Stimulated activated effector memory CD8-positive, alpha-beta T cell treated with anti-CD3 and anti-CD28 coated beads, Interleukin-12 subunit alpha, Interleukin-12 subunit beta, amount 100 ng/mL, for 72 hours (primary cell): ENCODE measurements at places on chromosomes 6 and 20.

DNA sequence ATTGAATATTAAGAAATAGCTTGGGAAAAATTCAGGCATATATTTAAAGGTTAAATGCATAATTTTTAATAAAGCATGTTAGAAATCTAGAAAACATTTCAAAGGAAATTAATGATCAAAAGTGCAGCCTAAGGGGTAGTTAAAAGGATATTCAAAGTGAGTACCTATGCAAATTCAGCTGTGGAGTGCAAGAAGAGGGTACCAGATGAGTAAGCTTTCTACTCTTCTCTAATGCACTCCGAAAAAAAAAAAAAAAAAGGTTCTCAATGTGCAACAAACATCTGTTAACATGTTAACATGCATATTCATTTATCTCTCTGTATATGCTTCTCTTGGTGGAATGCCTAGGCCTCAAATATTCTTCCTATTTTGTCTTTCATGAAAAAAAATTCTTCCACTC, 32.0 kb upstream of the KATNA1 start:
- DNase-seq: no peak

DNA sequence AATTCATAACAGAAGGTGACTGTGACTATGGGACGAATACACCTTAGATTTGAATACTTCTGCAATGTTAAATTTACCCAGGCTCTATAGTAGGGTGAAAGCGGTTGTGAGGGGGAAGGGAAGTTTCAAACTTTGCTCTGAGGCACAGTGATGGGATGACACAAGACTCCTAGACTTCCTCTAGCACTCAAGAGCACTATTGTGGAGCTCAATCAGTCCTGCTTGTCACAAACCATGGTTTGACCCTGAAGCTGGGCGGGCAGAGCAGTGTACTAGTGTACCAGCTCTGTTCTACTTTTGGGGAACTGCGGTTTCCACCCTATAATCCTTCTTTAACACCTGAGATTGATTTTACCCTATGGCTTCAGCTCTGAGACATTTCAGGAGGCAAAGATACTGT, 17.1 kb downstream of the TRIM27 start:
- no peak for DNase-seq

DNA sequence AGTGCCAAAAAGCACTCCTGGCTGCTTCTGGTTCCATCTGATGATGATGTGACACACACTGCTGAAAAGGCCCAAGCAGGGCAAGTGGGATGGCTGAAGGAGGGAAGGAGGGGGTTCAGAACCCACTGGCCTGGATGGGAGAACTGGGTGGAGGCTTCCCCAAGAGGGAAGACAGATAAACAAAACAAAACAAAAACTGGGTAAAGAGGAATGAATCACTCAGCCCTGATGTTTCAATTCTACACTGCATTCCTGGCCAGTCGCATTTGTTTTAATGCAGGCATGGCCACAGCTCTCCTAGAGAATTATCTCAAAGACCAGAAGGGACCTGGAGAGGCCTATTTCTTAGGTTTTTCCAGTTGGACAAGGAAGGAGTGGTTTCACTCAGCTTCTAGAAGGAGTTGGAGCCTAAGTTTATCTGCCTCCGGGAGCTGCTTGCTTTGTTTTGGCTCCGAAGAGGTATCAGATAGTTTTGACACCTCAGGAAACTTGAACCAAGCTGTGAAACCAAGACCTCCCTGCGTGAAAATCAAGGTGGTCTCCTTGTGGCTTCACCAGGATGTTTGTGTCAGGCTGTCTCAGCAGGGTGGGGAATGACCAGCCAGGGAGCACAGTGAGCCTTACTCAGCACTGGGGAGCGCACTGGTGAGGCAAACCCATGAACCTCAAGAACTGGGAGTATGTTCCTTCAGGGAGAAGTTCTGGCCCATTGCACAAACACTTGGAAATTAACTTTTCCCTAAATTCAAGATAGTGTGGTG, 16.1 kb downstream of the TTPAL start:
- no peak for DNase-seq

- DNase-seq: no peak
These were observed 110.2 kb downstream of the RCAN2 start for GRCh38 chr6:46381057-46381456.

DNA sequence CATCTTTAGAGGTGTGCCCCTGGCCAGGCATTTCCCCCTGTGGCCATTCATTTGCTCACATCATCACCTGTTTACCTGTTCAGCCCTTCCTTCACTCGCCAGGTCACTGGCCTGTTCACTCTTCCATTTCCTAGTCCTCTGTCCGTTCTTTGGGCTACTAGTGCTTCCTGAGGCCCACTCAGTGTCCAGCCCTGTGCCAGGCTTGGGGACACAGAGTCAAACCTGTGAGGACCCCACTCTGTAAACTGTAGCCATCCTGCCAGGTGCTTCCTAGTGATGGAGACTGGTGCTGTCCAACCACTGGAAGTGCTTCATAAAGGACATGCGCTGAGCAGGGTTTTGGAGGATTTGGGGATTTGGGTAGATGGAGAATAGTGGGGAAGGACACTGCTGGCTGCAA, 3.5 kb downstream of the DLGAP4 start:
- DNase-seq: no peak

GRCh38 chr6:115668211-115668610, 392.5 kb downstream of the FRK start:
- DNase-seq: no peak

DNA sequence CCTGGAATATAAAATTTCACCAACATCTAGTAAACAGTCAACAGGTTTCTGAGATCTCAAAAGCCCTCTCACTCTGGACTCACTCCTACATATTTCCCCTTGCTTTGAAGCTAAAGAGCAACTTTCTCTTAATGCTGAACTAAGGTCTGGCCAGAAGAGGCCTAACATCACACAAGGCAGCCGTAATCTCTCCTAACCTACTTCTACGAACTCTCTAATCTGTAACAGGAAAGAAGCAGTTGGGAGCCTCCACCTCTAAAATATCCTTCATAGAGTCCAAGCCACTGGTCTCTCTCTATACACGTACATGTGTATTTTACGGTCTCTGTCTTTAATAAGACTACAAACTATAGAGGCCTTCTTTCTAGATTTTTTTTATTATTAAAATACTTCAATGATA, 72.0 kb downstream of the REV3L start:
- no peak for DNase-seq

- no peak for DNase-seq
These were observed 38.7 kb downstream of the STK38 start for GRCh38 chr6:36508532-36508931.

- DNase-seq: no peak
These were observed 31.1 kb upstream of the SSTR4 start for GRCh38 chr20:23003881-23004460.

DNA sequence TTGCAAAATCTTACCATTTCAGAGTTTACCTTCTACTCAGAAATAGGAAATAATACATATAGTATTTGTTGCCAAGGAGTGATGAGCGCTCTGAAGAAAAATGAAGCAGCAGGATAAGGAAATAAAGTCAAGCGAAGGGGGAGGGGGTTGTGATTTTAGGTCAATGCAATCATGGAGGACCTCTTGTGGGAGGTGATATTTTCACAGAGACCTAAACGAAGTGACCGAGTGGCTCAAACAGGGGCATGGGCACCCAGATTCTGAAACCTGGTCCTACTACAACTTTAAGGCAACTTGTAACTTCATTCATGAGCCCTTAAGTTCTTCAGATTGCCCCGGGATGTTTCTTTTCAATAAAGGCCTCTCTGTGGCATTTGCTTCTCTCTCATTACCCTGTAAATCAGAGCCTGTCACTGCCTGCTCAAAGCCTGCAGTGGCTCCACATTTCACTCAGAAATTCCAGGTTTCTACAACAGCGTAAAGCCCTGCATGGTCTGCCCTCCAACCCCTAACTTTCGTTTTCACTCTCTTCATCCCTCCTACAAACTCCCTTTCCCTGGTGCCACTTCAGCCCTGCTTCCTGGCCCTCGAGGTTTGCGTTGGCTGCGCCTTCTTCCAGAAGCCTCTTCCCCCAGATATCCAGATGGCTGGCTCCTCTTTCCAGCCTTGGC, 162.7 kb downstream of the TBC1D7 start:
- DNase-seq: no peak

- DNase-seq: no peak
These were observed 71.3 kb upstream of the SOX4 start for GRCh38 chr6:21522143-21522747.

GRCh38 chr6:20709451-20709850, 175.2 kb downstream of the CDKAL1 start:
- no peak for DNase-seq

DNA sequence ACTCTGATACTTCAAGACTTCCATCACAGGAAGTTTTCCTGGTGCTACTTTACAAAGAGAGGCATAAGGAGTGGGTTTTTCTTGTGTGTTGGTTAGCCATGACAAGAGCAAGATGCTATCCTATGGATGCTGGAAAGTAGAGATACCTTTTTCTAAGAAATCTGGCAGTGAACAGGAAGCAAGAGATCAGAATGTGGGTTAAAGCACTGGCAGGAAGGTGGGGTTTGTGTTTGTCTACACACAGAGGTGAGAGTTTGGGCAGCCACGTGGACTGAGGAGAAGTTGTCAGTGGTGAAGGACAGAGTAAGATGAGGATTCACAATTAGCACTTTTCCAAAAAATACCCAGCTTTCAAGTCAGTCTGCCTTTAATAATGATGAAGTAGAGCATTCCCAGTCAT, 17.9 kb downstream of the SLC2A12 start:
- no peak for DNase-seq

DNA sequence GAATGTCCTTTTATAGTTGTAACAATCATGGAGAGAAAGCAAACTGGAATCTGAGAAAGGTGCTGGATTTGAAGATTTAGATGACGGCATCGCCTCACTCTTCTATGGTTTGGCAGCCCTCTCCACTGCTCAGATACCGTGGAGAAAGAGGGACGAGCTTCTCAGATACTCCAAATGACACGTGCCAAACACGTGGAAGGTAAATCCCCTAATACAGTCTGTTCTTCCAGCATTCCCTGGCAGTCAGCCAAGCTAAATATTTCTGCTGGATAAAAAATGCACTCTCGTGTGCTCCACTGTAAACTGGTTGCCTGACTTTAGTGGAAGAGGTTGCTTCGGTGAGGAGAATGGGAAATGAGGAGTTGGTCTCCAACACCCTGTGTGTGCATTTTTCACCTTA, 16.7 kb upstream of the PRDM1 start:
- DNase-seq: no peak

DNA sequence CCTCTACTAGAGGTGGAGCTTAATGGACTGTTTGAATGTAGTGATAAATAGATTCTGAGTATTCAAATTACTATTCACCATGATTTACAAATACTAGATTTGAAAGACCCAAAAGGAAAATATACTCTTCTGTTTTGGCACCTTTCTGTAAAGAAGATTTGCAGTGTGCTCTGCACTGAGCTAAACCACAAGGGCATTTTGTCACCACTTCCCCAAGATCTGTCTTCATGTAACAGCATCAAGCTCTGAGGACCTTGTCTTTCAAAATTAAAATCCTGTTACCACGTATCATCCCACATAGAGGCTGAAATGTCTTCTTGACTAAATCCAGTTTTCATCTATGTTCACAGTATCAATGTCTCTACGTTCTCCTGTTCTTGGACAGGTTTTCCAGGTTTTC, 3.3 kb upstream of the PGK2 start:
- no peak for DNase-seq

DNA sequence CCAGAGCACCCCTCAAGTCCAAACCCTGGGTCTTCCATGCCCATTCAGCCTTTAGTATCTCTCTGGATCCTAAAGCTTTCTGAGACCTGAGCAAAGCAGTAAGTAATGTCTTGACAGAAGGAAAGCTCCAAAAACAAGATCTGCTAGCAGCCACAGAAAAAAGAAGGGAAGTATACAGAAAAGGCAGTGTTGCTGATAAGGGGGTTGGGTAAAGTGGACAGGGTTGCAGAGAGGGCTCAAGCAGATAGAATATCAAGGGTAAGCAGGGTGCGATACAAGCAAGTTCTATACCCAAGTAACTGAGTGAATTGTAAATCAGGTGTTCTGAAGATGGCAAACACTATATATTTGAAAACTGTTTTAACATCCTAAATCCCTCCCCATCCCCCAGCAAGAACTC, 113.4 kb upstream of the CARMIL1 start:
- DNase-seq: no peak

GRCh38 chr6:33719326-33719987, 8.0 kb upstream of the UQCC2 start:
- DNase-seq: no peak

DNA sequence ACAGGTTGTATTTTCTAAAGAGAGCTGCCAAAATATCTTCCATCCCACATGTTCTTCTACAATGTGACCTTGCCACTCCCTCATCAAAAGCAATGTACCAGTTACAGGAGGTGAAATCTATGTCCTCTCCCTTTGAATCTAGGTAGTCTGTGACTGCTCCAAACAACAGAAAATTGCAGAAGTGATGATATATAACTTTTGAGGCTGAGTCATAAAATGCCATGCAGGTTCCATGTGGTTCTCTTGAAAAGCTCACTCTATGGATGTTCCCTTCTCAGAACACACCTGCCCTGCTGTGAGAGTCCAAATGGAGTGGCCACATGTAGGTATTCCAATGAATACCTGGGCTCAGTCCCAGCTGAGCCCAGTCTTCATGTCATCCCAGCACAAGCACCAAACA, 16.9 kb upstream of the PHIP start:
- DNase-seq: no peak

GRCh38 chr6:25220857-25221256, 58.3 kb upstream of the CARMIL1 start:
- DNase-seq: no peak
